ENCODE measurements at places on chromosomes 7 and 10.

DNA sequence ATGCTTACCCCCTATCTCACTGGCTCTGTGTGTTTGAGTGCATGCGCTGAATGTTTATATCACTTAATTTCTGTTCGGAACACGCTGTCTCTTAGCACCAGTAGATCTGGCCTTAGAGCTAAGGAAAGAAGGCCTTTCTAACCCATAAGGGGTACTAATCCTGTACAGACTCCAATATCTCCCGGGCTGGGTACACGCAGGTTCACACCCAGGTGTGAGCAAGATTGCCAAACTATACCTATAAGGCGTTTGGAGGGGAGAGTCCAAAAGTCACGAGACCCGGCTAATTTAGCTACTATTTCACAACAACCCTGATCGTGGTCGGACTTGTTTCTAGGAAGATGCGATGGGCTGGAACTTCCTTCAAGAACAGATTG lies 727 bp upstream of the PDSS1 start:
- no peak for DNase-seq

DNA sequence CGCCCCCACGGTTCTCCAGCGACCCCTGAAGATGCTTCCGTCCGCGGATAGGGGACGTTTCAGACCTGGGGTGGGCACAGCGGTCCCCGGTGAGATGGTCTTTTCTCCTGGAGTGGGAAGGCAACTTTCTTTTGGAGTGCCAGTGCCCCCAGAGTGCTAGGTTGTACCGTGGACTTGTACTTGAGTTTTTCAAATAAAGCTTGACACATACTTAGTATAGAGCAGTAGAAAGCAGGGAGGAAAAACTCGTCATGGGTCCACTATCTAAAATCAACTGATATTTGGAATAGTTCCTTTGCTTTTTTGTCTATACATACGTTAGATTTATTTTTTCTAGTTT lies 28.4 kb downstream of the RBM20 start:
- no peak for DNase-seq

- DNase-seq = no peak
Measured at GRCh38 chr7:129493555-129493954, 8.8 kb upstream of the SMKR1 start.

DNA sequence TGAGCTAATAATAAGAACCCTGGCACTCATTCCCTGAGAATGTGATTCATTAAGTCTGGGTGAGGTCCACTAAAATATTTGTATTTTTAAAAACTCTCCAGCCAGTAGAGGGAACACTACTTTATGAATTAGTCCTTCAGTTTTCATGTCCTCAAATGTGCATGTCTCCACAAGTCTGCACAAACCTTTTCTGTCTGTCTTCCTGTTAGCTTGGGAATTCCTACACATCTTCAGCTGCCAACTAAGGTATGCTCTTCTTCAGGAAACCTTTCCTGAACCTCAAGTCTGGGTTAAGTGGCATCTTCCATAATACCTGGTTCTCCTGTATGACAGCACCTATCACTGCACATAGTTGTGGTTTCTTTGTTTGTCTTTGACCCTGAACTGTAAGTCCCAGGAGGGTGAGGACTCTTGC lies 119.6 kb upstream of the MKX start:
- no peak for DNase-seq

GRCh38 chr7:135102372-135102771 lies 45.5 kb upstream of the TMEM140 start:
- no peak for DNase-seq

- no peak for DNase-seq
Measured at GRCh38 chr10:85986777-85987176, 379.8 kb downstream of the GRID1 start.

DNA sequence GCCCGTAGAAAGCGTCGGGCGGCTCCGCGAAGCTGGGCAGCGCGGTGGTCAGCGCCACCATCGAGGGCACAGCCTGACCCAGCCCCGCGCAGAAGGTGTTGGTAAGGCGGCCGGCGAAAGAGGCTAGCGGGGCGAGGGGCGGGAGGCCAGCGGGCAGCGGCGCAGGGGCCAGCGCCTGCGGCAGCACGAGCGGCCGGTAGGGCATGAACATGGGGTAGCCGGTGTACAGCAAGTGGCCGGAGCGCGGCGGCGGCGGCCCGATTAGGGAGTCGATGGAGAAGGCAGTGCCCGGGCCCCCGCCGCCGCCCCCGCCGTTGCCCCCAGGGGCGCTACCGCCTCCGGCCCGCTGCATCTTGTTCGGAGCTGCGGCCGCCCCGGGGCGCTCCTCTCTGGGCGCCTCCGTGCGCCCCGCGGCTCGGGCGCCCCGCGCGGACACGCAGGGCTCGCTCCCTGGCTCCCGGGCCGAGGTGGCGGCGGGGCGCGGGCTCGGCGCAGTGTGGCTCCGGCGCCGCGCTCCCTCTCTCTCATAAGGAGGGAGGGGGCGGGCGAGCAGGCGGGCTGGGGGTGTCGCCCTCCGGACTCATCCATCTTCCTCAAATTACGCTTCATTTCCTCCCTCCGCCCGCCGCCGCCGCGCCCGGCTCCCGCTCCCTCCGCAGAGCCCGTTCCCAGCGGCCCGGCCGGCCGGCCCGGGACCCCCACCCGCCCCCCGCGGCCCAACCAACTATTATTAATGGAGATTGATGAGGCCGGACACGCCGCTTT lies at the start of gene GBX1:
Gene GBX1, minus strand, starts transcription at position 498 of the 765 bp plus-strand sequence. Its CDS starts 146 bp downstream, at position 352.
- peak; percentile 68 for DNase-seq

- no peak for DNase-seq
Measured at GRCh38 chr7:106895246-106895864, 30.3 kb downstream of the PIK3CG start.

DNA sequence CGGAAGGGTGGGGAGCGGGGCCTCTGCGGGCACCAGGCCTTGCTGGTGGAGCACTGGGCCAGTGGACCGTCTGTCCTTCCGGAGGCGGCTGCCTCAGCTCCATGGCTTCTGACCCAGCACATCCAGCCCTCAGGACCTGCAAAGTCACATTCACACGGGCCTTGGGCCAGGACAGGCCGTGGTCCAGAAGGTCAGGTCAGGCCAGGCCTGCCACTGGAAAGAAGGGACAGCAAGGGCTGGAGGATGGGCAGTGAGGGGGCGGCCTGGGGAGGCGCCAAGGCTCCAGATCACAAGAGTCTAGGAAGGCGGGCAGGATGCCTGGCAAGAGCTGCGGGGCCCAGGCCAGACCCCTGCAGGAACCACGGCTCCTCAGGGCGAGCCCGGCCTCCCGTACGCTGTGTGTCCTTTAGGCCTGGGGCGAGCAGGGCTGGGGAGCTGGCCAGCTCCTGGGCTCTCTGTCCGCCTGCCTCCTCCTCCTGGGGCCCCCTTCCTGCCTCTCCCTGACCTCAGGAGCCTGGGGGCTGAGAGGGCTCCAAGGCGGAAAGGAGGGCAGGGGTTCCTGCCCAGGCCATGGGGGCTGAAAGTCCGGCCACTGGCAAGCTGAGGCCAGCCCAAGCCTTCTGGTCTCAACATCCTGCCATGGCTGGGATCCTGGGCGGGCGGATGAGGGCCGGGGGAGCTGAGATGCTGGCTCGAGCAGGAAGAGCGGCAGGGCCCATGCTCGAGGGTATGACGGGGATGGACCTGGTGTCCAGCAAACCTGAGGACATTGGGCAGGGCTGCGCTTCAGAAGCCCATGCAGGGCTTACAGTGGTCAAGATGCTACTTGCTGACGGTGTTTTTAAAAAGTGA lies 225.8 kb downstream of the ELFN1 start:
- DNase-seq = peak; percentile 11

- no peak for DNase-seq
Measured at GRCh38 chr10:91513598-91514424, 103.7 kb downstream of the HECTD2 start.

DNA sequence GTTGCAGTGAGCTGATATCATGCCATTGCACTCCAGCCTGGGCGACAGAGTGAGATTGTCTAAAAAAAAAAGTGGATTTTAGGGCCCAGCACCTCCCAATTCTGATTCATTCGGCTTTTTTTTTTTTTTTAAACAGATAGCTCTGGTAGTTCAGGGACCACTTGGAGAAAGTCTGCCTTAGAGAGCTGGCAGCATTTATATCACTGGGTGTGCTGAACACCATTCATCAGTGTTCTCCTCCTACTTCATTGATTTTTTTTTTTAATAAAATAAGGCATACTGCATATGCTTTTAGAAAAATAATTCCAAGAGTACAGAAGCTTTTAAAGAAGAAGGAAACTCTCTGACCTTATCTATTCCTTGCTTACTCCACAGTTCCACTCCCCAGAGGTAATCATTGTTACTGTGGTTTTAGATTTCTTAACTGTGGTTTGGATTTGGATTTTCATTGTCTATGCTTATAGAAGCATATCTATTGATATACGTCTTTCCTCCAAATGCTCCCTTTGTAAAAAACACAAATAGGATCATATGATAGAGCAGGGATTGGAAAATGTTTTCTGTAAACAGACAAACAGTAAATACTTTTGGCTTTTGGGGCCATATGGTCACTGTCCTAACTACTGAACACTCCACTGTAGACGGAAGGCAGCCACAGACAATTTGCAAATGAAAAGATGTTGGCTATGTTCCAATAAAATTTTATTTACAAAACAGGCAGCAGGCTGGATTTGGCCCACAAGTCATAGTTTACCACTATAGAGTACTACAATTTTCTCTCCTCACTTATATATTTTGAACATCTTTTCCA lies 21.1 kb upstream of the SAR1A start:
- no peak for DNase-seq

DNA sequence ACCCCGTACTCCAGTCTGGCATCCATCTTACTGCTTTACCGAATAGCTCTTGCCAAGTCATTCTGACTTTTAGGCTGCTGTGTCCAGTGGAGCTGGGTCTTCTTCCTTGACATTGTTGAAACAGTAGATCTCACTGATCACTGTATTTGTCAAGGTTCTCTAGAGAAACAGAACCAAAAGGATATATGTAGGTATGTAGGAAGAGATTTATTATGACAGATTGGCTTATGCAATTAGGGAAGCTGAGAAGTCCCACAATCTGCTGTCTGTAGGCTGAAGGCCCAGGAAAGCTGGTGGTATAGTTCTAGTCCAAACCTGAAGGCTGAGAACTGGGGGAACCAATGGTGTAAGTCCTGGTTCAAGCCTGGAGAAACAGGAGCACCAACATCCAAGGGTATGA lies 12.1 kb upstream of the PRRT4 start:
- no peak for DNase-seq

GRCh38 chr10:98402931-98403718 lies 11.9 kb downstream of the PYROXD2 start:
- DNase-seq = no peak

GRCh38 chr10:133258066-133258817 lies 18.4 kb downstream of the ADAM8 start:
- no peak for DNase-seq

DNA sequence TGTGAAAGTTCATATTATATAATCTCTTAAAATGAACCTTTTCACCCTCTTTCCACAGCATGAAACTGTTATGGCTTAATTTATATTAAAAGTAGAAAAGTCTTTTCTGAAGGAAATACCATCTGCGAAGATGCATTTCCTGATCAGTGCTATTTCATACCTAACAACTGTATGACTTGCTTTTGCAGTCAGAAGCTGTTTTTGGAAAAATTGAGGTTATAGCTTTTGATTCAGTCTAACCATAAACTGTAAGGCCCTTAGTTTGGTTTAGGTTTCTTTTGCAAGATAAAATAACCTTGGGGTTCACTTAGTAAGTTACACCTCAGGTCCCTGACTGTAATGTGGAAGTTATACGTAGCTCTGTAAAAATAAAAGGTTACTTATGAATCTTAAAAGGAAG lies 22.7 kb upstream of the PARP12 start:
- DNase-seq = no peak

DNA sequence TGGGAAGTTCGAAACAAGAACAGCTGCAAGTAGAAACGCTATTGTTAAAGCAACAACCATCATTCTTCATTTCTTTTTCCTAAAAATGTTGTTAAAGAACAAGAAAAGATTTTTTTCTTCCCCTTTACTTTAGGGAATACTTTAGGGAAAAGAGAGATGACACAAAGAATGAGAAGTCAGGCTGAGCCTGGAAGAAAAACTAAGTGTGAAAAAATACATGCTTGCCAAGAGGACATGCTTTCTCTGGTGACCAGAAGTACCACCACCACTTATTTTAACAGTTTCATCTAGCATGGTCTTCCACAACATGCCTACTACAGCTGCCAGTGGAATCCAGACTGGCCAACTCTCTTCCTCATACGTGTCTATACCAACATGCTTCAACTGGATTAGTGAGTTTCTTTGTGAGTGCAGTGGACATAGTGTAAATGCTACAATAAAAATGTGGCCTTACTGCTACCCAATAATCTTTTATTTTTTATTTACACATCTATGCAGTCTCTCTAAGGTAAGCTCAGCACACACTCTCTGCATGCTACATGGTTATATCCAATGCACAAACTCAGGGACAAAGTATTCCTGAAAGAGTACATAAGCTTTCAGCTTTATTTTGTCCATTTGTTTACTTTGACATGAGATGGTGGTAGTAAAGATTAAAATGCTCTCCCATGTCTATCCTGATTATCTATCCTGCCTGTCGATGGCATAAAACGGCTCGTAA lies 196.2 kb downstream of the TAX1BP1 start:
- no peak for DNase-seq

DNA sequence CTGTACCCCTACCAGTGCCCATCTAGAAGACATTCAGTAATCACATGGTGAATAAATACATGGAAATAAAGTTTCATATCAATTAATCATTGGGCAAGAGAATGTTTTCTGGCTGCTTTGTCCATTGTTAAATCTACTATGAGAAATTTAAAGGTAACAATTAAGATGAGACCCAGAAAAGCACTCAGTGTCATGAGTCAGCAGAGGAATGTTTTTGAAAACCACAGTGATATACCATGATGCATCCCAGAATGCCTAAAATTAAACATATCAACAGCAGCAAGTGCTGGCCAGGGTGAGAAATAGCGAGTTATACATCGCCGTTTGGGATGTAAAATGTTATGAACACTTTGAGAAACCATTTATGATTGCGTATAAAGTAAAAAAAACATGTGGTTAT lies 825.3 kb upstream of the C7orf33 start:
- DNase-seq = no peak

GRCh38 chr10:129329385-129330055 lies 137.5 kb upstream of the MGMT start:
- no peak for DNase-seq

DNA sequence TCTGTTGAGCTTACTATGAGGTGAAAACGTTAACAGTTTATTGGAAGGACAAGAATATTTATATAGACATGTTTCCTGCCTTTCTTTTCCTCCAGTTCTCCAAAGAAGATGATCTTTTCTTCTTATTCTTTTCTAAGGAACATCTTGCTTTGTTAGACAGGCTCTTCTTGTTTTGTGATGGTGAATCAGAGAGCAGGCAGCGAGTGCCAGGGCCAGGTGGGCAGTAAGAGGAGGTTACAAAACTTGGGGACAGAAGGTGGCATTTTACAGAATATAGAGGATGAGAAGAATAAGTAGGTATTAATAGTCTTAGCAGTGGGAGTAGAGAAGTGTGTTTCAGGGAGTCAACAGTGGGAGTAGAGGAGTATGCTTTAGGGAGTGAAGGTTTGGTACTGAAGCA lies 223.6 kb downstream of the ARL4A start:
- DNase-seq = no peak
